ENCODE measurements at places on chromosomes 5 and 9.

- no peaks in the 10 kb centered on the region for H3K36me3 ChIP-seq
- DNase-seq: no peak
- no peak overlapping the region for H3K27ac ChIP-seq
- no peak overlapping the region for H3K4me3 ChIP-seq
These were observed 31.1 kb downstream of the PTTG1 start for GRCh38 chr5:160452795-160453194.

- no peak for DNase-seq
- H3K27me3 ChIP-seq: no peaks in the 10 kb centered on the region
- H3K4me3 ChIP-seq: no peak overlapping the region
These were observed 501.6 kb downstream of the IRX1 start for GRCh38 chr5:4097199-4097598.

DNA sequence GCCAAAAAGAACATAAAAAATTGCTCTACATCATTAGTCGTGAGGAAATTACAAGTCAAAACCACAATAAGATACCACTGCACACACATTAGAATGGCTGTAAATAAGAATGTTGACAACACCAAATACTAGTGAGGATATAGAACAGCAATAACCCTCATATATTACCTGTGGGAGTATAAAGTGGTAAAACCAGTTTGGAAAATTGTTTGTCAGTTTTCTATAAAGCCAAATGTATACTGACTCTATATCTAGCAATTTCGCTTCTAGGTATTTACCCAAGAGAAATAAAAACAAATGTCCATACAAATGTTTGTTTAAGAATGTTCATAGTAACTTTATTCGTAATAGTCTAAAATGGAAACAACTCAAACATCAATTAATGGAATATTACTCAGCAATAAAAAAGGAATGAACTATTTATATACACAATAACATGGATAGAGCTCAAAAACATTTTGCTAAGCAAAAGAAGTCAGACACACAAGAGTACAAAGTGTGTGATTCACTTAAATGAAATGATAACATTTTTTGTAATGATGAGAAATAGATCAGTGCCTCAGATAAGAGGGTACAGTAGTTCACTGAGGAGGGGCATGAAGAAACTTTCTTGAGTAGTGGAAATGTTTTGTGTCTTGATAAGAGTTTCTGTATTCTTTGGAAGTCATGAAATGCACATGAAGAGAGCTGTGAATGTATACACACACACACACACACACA lies 219.6 kb upstream of the ZNF462 start:
- H3K27me3 ChIP-seq: no peaks in the 10 kb centered on the region
- no peak overlapping the region for H3K27ac ChIP-seq
- DNase-seq: no peak
- H3K4me1 ChIP-seq: no peaks in the 10 kb centered on the region
- no peak overlapping the region for H3K4me3 ChIP-seq

DNA sequence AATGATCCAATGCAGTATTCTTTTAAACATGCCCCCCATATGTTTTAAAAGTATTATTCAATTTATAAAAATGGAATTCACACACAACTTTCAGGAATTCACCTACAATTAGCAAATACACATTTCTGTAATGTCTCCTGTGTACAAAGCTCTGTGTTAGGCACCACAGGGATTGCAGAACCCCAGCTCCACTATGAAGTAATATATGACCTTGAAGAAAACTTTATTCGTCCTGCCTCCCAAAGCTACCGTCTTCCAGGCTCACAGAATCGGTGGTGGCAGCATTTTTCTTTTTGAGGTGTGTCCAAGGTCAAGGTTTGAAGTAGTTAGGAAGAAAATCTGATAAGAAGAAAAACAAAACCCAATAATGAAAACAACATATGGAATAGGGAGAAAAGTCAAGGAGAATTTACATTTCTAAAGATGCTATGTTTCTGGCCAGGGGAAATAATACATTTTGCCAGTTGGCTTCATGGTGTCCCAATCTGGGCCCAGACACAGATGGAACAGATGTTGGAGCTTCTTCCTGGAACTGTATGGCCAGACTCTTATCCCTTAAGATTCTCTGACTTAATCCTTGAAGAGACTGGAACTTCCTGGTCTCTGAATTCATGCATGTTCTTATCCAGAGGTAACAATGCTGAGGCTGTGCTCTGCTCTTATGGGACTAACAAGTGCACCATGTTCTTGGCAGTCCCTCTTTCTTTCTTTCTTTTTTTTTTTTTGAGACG lies 22.0 kb upstream of the LVRN start:
- H3K4me1 ChIP-seq: no peaks in the 10 kb centered on the region
- no peak for DNase-seq
- H3K27ac ChIP-seq: no peak overlapping the region
- no peak overlapping the region for H3K4me3 ChIP-seq
- H3K27me3 ChIP-seq: no peaks in the 10 kb centered on the region
- no peaks in the 10 kb centered on the region for H3K36me3 ChIP-seq

- no peaks in the 10 kb centered on the region for H3K36me3 ChIP-seq
- H3K27me3 ChIP-seq: no peaks in the 10 kb centered on the region
- DNase-seq: no peak
These were observed 18.0 kb upstream of the SMC2 start for GRCh38 chr9:104075801-104076753.

- H3K27me3 ChIP-seq: no peaks in the 10 kb centered on the region
- peaks cover 9% of the 10 kb centered on the region for H3K4me1 ChIP-seq
- no peak overlapping the region for H3K4me3 ChIP-seq
- no peak overlapping the region for H3K27ac ChIP-seq
- no peak for DNase-seq
- no peaks in the 10 kb centered on the region for H3K36me3 ChIP-seq
These were observed 12.4 kb upstream of the NFIB start for GRCh38 chr9:14326264-14326826.

Measured in liver (tissue), 10 donors.